ENCODE measurements at places on chromosomes 5 and 9.

GRCh38 chr5:94469894-94470329 is 148.5 kb downstream of the KIAA0825 start:
- no peak for DNase-seq

GRCh38 chr5:181191526-181192336 is 13.3 kb downstream of the TRIM7 start:
- no peak for DNase-seq

- DNase-seq = no peak
Observed at GRCh38 chr9:138023394-138024124, 146.0 kb downstream of the CACNA1B start.

DNA sequence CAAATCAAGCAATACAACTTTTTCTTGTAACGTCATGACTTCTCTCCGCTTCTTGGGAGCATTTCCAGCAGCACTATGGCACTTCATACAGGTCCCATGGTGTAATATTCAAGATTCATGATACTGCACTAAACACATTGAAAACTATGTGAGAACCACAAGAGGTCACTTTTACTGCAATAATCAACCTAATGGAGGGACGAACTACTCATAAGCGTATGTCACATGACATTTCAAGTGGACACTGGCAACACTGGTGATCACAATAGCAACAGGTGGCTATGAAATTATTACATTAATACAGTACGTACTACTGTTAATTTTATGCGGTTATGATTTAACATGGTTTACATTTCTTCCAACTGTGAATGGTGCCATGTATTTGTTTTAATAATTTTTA is 78.6 kb upstream of the TBC1D9B start:
- no peak for DNase-seq

- no peak for DNase-seq
Observed at GRCh38 chr5:158561562-158562190, 538.0 kb downstream of the EBF1 start.

- no peak for DNase-seq
Observed at GRCh38 chr9:117073539-117074341, 341.1 kb downstream of the ASTN2 start.

DNA sequence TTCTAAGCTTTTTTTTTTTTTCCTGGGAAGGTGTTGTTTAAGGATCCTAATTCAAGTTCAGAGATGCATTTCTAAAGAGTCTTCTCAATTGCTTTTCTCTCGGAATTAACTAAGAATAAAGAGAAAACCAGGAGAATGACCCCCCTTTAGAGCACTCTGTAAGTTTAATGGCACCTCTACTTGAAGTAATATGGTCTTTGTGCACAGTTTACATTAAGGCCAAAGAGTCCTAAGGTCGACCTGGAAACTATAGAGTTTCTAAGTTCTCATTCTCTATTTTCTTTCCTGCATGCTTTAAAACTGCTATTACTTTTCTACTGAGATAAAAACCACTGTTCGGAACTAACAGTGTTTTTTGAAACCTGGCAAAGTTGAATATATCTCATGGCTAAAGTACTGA is 923.1 kb upstream of the CDH10 start:
- no peak for DNase-seq

- DNase-seq = no peak
Observed at GRCh38 chr5:14449052-14449661, 132.4 kb upstream of the OTULINL start.

DNA sequence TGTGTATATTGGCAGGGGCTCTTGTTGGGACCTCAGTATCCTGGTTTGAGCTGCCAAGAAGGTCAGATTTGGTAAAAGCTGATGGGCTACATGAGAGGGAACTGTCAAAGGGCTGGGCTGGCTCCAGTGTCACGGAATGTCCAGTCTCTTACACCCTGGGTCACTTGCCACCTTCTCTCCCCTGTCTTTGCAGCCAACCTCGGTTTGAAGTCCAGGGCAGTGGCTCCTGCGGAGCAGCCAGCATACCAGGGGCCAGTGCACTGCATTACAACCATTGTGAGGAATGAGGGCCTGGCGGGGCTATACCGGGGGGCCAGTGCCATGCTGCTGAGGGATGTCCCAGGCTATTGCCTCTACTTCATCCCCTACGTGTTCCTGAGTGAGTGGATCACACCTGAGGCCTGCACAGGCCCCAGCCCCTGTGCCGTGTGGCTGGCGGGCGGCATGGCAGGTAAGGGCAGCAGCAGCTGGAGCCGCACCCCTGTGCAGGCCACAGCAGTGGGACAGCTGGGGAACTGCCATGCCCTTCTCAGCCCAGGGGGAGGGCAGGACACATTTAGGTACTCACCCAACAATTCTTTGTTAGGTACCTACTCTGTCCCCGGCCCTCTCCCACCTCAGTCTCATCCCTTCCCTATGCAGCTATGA is 24.2 kb downstream of the IL9 start:
- DNase-seq = no peak
